ENCODE measurements at places on chromosomes 7 and 10.

GRCh38 chr7:11557627-11558026 lies 274.4 kb downstream of the THSD7A start:
- DNase-seq = peak; percentile 97

DNA sequence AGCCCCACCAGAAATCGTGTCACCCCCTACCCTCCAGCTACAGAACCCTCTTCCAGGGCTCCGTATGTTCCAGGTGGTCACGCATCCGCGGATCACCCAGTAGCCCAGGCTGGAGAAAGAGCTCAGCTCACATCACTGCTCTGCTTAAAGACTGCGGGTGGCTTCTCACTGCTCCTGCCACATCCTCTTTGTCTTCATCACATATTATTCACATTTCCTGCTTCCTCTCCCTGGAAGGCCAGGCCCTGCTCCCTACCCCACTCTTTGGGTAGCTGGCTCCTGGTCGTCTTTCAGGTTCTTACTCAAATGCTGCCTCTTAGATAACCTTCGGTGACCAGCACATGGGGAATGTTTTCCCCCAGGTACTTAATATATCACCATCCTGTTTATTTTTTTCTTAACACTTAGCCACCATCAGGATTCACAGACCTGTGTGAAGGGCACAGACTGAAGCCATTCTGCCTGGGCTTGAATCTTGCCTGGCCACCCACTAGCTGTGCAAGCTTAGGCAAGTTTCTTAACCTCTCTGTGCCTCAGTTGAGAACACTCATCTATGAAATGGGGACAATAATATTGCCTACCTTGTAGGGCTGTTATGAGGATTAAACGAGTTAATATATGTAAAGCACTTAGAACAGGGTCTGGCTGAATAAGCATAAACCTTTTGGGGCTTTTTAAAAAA lies 307.8 kb downstream of the PRPF18 start:
- DNase-seq = no peak

- no peak for DNase-seq
Observed at GRCh38 chr10:49661140-49661856, 18.2 kb upstream of the C10orf53 start.

- no peak for DNase-seq
Observed at GRCh38 chr10:126384269-126384873, 3.9 kb downstream of the ADAM12 start.

DNA sequence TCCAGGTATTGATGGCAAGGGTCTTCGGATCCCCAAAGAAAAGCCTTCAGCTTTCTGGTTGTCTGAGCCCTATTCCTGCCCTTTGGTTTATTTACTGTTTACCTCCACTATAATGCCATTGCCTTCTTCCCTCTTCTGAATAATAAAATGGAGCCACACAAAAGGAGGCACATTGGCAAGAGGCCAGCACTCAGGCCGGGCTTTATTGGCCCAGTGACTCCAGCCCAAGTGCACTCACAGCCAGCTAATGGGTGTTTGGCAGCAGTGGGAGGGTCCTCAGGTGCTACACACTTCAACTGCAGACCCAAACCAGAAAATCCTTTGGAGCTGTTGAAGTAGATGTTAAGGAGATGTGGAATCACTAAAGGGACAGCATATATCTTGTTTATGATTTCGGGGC lies 336.0 kb downstream of the PLXNA4 start:
- no peak for DNase-seq

DNA sequence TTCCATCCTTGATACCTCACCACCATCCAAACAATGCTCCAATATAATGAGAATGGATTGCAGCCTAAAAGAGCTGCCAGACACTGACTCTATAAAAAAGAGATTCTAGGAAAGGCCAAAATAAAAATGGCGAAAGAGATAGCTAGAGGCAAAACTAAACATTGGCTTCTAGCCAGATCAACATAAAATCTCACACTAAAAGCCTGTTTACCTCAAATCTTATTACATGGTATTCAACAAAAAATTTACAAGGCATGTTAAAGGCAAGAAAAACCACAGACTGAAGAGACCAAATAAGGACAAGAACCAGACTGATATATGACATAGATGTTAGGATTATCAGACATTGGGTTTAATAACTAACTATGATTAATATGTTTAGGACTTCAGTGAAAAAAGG lies 1127.0 kb downstream of the DNAJB9 start:
- no peak for DNase-seq

- DNase-seq = no peak
Observed at GRCh38 chr7:12052211-12052610, 158.9 kb upstream of the TMEM106B start.

DNA sequence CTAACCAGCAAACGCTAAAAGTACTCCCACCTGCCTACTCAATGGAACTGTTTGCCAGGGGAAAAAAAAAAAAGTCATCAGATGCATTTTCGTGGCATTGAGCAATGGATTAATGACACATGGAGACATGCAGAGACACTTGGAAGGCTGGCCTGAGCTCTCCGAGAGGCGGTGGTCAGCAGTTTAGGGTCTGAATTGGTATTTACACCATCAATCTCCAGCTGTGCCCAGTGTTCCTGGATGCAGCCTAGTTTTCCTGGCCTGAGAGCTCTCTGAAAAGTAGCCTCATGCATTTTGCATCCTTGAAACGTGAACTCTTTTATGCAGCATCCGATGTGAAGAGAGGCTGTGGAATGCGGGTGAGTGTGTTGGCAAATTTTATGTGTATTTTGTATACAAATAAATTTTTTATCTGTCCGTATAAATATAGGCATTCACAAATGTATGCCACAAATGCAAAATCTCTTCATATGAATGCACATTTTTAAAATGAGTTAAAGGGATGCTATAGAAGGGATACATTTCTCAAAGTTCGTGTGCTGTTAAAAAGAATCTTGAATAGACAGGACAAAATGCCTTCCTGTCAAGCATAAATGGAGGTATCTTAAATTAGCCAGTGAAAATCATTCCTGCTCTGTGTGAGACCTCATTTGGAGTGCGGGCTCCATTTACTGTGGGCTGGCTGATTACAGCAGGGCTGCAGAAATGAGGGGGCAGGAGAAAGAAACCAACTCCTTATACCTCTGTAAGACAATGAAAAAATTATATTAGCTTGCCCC lies 137.7 kb upstream of the PFKP start:
- no peak for DNase-seq

DNA sequence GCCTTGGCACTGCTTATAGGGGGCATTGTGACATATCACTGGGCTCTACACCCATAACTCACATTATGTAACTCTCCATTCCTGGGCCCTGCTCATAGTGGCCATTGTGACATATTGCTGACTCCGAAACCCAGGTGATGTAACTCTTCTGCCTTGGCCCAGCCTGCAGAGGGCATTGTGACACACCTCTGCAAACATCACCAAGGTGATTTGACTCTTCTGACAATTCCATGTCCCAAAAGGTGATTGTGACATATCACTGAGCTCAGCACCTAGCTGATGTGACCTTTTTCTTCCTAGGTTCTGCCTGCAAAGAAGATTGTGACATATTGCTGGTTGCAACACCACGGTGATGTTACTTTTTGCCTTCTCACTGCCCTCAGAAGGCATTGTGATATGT lies 36.5 kb upstream of the ZNF680 start:
- no peak for DNase-seq

DNA sequence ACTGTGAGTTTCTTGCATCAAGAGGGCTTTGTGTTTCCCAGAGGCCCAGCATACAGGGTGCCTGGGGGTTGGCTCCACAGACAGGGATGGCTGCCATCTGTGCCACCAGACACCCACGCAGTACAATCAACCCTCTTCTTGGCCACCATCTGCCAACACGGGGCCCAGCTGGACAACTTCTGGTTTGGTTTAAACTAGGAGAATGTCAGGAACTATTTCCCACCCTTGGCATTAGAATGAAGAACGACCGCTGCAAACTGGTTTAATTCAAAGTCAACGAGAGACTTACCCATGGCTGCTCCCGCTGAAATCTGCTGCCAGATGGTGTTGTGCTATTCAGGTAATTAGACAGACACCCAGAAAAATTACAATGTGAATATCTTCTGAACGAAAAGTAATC lies 27.8 kb downstream of the NMT2 start:
- no peak for DNase-seq

- DNase-seq = no peak
Observed at GRCh38 chr10:125002423-125003145, 60.7 kb downstream of the ZRANB1 start.

DNA sequence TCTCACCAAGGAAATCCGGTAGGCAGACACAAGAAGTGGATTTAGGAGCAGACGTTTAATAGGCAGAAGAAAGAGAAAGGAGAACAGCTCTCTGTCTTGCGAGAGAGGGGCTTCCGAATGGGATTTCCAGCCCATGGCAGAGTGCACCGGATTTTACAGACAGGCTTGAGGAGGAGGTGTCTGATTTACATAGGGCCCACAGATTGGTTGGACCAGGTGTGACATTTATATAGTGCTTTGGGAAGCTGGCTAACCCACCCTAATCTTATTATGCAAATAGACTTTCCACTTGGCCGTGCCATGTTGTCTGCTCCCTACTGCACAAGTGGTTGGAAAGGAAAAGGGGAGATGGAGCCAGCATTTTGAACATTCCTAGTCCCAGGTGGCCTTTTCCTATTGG lies 57.8 kb downstream of the ANKMY2 start:
- DNase-seq = no peak

- DNase-seq = no peak
Observed at GRCh38 chr7:71787513-71787912, 624.6 kb downstream of the CALN1 start.

- no peak for DNase-seq
Observed at GRCh38 chr7:118753479-118753878, 529.0 kb downstream of the ANKRD7 start.

DNA sequence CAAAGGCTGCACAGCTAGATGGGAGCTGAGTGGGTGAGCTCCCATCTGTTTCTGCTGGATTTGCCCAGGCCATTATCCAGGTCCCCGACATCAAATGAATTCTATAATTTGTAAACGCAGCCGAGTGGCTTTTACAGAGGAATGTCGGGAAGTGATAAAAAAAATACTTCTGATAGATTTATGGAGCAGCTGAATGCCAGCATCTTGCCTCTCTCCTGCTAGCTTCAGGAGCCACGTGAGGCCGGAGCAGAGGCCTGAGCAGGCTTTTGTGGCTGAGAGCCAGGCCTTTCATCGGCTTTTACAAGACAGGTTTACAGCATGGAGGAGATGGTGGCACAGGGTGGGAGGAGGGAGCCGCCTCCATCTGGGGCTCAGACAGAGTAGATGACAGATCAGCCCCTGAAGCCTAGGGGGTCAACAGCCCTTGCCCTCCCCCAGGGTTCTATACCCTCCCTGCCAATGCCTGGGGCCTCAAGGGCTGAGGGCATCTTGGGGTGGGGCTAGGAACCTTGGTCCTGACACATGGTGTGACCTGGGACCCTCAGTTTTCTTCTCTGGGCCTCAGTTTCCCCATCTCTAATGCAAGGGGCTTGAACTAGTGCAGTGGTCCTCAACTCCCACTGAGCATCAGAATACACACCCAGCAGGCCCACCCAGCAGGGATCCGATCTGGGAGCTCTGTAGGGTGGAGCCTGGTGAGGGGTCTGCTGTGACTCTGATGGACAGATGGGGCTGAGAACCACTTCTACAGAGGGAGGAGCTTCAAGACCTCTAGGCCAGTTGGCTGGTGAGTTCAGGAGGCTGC lies 44.2 kb upstream of the PCBD1 start:
- no peak for DNase-seq

DNA sequence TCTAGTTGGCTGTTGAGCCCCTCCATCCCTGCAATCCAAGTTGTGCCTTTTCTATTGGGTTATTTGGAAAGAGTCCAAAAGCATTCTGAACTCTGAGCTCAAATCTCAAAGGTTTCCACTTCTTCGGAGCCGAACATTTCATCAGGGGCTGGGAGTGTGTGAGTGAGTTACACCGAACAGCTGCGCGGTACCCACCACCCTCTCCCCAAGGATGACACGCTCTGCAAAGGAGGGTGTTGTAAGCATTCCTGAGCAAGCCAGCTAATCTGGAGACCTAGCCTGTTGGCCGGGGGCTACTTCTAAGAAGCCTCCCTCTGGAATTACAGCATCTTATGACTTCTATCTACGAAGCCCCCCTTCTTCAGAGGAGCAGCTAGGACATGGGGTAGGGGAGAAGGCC lies 270.5 kb downstream of the CREB5 start:
- no peak for DNase-seq

- no peak for DNase-seq
Observed at GRCh38 chr7:1823376-1824150, 153.5 kb downstream of the ELFN1 start.

DNA sequence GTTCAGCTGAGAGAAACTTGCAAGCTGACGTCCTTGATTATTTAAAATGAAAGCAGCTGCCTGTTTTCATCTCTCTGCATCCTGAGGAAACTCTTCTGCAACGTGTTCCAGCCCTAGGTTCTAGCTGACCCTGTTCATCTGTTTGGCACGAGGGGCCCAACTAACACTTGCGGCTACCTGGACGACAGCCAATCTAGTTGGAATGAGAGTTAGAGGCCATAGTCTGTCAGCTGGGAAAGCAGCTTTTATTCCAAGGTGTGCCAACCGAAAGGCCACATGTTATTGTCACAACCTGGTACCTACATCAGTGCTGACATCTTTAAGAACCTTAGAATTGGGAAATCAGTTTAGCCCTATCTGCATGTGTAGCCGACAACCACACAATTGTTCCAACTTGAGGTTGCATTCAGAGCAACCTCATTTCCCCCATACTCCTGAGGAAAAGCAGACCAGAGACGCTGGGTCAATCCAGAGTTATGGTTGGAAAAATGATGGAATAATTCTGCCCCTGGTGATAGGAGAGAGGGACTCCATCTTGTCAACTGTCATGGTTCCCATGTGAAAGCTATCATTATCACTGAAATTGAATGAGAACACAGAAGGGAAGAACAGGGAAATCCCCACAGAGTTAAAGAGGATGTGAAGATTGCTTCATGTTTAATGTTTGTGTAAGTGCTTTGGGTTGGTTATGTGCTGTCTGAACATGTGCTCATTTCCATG lies 121.6 kb downstream of the EGFR start:
- DNase-seq = peak; percentile 67

DNA sequence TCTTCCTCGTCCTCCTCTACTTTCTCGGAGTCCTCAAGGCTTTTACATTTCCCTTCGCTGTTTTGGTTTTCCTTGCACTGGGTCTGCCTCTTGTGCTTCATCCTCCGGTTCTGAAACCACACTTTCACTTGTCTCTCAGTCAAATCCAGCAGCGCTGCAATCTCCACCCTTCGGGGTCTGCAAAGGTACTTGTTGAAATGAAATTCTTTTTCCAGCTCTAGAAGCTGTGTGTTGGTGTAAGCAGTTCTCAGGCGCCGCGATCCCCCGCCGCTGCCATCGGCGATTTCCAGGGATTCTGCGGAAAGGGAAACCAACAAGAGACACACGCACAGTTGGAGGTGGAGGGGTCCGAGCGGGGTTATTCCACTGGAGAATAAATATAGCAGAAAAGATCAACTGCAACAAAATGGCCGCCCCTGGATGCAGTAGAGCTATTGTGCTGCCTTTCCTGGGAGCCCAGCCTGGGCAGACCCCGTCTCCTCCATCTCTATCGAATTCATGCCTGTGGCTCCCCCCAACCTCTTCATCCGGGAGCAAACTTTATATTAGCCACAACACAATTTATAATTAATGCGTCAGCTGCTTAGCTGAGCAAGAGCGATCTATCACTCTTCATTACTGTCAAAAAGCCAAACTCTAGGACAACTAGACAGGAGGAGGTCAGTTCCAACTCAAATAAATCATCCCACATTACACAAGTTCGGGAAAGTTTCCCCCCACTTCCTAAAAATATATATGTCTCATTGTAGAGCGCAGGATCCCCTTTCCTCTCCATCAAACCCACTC lies 1.1 kb downstream of the HOXA2 start:
- DNase-seq = no peak

All from MV-4-11 (cell line).